ENCODE measurements at places on chromosomes 16 and 17. TPM values are rescaled to one million over a fixed set of nuclear protein-coding genes. Genes with fewer than 3 reads are reported as not detected.

Gene TEX19
- total RNA-seq = not detected

Gene CLEC3A
- not detected for total RNA-seq

Gene RNF157
- 16.0 TPM for total RNA-seq

Gene JPH3
- total RNA-seq = not detected

Gene TEKT1
- total RNA-seq = not detected

Gene PPP4C
- total RNA-seq = 125 TPM

Gene ASGR2
- total RNA-seq = not detected
